Tibial nerve (tissue), 4 donors: ENCODE measurements at places on chromosomes 16 and 17.
A peak's percentile ranks its signal among the peaks of the same experiment; 100 is the strongest.

- DNase-seq = no peak
Measured at GRCh38 chr17:60493847-60494321, 32.2 kb downstream of the APPBP2 start.

DNA sequence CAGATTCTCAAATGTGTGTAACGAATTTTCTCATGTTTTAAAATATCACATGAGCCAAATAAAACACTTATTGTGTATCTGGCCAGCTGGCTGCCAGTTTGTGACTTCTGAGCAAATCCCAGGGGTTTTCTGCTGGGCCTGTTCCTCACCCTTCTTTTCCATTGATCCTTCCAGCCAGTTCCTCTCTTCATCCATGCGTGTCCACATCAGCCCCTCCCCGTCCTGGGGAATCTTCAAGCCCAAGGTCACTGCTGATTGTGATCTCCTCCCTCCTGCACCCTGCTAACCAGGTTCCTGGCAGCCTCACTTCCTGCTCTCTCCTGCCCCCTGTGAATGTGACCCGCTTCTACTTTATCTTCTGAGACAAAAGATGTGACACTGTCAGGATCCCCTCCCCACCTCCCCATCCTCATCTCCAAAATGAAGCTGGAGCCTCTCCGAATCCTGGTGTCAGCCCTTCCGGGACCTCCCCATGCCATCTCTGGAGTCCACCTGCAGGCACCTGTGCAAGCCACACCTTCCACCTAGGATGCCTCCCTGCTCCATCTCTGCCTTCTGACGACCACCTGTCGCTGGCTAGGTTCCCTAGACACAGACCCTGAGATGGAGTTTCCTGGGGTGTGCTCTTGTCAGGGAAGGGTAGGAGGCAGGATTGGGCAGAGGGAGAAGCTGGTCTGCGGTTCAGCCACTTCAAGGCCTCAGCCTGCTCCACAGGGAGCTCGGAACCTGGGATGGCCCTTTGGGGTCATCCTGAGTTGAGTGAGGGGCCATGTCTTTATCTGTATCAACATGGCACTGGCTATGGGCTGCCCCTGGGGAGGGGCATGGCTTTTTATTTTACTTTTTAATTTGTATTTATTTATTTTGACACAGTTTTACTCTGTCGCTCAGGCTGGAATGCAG is 205.1 kb downstream of the KATNIP start:
- peak; percentile 12 for DNase-seq

DNA sequence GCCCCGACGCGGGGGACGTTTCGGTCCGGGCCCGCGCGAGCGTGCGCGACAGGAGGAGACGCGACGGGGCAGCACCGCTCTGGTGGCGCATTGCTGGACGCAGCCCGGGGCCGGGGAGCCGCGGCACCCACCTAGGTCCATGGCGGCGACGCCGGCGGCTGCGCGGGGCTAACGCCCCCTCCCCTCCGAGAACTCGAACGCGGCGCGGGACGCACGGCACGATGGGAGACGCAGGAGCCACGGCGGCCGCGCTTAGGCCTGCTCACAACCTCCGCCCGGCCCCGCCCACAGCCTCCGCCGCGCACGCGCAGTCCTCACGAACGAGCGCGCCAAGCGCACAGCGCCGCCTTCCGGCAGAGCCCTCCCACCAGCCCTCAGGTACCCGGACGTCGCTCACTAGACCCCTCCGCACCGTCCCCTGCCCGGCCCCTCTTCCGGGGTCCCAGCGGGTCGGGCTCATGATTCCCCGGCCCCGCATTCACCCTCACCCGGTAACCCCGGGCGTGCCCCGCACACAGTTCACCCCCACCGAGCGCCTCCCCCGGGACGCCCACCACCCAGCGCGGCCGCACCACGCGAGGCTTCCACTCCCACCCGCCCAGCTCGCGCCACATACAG is at the start of gene GEMIN4:
Gene GEMIN4, minus strand, starts transcription at position 263 of the 618 bp plus-strand sequence. Its CDS starts 122 bp downstream, at position 141.
- DNase-seq = peak; percentile 85

DNA sequence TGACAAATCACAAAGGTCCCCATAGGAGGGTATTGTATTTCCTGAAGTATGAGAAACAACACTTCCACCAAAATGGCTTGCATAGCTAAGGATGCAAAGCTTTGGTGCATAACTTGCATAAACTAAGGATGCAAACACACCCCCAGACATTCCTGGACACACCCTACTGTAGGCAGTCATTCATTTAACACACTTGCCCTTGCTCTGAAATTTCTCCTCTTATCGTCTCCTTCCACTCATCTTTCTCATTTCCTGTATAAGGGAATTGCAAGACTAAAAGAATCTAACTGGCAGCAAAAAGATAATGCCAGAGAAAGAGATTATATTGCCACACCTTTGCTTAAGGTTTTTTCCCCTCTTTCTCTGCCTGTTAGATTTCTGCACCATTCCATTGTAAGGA is 28.3 kb downstream of the CHD9 start:
- no peak for DNase-seq

DNA sequence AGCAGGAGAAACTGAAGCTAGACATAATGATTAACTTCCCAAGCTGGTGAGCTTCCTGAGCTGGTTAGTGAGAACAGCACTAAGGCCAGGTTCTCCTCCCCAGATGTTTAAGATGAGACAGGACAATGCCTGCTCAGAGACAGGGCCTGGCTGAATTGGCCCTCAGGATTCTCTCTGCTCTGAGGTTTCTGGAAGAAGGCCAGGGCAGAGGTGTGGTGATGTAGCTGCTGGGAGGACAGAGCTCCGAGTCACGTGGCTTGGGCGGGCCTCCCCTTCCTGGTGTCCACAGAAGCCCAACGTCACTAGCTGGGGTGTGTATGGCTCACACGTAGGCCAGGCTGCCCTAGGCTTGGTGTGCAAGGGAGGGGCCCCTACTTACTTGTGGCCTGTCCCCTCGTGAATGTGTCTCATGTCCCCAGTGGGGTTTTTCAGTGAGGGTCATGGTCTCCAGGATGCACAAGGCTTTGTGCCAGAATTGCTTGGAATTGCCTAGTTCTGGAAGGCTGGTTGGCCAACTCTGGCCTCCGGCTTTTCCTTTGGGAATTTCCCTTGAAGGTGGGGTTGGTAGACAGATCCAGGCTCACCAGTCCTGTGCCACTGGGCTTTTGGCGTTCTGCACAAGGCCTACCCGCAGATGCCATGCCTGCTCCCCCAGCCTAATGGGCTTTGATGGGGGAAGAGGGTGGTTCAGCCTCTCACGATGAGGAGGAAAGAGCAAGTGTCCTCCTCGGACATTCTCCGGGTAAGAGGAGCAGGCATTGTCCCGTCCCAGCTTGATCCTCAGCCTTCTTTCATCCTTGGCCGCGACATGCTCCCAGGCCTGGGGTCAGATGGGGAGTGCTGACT is 3.4 kb downstream of the NOD2 start:
- peak; percentile 81 for DNase-seq
